Stimulated activated CD8-positive, alpha-beta memory T cell treated with anti-CD3 and anti-CD28 coated beads, Interleukin-4, amount 100 ng/mL, for 4 hours (primary cell): ENCODE measurements at places on chromosomes 7 and 10.

DNA sequence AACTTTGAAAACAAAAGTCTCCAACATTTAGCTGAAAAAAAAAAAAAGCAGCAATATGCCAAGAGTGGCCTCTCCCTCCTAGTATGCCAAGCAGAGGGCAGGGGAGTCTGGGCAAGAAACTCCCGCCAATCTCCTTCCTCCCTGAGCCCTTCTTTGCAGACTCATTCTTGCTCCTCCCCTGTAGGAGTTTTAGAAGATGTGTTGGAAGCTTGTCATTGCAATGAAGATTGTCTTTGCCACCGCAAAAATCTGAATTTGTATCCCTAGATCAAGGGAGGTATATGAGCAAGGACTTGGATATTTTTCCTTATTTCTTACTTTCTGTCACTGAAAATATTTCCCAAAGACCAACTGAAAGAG, 2.6 kb upstream of the TNS3 start:
- DNase-seq = no peak

DNA sequence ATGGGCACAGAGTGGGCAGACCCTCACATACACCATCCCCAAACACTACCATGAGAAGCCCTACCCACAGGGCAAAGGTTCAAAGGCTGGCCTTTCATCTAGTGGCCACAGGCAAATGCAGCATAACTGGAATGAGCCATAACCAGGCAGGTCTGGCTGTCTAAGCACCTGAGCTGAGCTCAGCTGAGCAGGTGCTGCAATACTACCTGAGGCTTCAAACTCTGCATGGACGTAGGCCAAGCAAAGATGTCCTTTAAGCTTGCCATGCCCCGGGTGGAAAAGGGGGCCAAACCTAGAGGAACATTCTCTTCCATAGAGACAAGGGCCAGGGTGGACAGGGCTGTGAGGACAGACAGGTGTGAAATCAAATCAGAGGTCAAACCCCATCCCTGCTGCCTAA, 65.3 kb upstream of the CAMK2B start:
- DNase-seq = no peak

DNA sequence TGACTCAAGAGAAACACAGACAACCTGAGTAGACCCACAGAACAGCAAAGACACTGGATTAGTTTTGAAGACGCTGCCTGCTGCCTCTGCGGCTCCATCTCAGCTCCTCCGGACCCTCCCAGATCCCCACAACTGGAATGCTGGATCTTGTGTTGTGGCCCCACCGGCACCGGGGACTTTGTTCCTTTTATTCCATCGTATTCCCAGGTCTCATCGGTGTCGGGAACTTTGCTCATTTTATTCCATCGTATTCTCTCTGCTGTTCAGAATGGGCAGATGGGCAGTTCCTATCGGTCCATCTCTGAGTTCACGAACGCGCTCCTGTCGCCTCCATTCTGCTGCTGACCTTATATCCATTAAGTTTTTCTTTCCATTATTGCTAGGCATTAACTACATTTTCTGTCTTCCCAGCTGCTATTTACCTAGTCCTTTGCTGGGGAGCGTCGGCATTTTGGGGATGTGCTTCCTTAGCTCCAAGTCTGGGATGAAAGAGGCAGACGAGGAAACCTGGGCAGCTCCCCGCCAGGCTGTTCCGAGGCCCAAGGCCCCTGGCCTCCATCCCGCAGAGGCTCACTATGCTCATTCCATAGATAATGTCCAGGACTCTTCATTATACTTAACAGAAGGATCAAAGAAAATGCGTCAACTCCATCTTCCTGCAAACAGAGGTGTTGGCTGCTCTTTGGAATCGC, 192.4 kb downstream of the MAD1L1 start:
- no peak for DNase-seq

GRCh38 chr7:2668401-2668800, 19.6 kb upstream of the AMZ1 start:
- DNase-seq = no peak

DNA sequence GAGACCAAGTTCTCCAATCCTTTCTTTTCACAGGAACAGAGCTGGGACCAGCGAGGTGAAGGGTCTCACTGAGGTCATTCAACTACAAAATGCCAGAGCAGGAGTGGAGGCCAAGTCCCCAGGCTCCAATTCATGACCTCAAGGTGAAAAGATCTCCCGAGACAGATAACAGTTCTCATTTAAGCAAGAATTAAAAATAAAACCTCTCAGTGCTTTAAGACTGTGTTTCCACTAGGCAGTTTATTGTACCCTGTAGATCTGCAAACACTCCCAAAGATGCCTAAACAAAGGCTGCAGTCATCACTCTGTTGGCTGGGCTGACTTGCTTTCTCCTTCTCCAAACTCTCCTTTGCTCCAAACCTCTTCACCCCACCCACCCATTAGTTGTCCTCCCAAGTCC, 74.8 kb upstream of the CXCL12 start:
- DNase-seq = no peak

- DNase-seq = no peak
Measured at GRCh38 chr10:69878038-69878437, 76.3 kb downstream of the COL13A1 start.

- no peak for DNase-seq
Measured at GRCh38 chr7:1386623-1387220, 72.5 kb downstream of the MICALL2 start.

GRCh38 chr7:14841869-14842268, 60.7 kb downstream of the DGKB start:
- no peak for DNase-seq

DNA sequence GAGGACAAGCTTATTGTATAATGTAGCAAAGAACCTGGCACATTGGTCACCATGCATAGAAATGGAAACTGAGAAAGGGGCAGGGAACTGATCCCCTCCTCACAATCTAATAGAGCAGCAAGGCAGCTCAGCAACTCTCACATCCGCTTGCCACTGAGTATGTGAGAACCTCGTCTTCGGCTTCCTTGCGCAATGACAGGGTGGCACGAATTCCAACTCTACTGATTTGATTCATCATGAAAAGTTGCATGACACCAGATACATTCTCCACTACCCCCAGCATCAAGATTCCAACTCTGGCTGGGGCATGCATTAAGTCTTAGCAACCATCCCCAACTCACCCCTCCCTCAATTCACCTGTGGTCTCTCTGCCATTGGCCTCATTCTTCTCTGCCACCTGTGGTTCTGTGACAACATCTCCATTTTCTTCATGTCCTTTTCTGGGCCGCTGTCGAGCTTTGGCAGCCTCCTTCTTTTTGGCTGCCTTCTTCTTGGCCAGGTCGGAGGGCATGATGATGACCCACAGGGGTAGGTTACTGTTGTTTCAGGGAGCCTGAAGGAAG, 976 bp downstream of the ABCF2 start:
- no peak for DNase-seq

DNA sequence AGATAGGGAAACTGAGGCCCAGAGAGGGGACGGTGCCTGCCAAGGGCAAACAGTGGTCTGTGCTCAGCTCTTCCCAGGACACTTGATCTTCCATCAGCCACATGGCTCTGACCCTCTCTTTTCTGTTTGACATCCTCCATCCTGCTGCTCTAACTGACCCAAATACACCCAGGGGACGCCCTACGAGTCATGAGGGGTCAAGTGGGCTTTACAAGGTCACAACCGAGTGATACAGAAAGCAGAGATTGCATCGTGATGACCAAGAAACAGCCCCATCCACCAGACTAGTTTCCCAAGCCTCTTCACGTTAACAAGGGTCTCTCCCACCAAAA, 131.2 kb upstream of the UNC5B start:
- DNase-seq = no peak

- DNase-seq = no peak
Measured at GRCh38 chr7:39252916-39253315, 275.2 kb downstream of the POU6F2 start.

- no peak for DNase-seq
Measured at GRCh38 chr10:121611393-121612159, 13.3 kb upstream of the FGFR2 start.

- no peak for DNase-seq
Measured at GRCh38 chr10:119500821-119501220, 41.7 kb downstream of the RGS10 start.

DNA sequence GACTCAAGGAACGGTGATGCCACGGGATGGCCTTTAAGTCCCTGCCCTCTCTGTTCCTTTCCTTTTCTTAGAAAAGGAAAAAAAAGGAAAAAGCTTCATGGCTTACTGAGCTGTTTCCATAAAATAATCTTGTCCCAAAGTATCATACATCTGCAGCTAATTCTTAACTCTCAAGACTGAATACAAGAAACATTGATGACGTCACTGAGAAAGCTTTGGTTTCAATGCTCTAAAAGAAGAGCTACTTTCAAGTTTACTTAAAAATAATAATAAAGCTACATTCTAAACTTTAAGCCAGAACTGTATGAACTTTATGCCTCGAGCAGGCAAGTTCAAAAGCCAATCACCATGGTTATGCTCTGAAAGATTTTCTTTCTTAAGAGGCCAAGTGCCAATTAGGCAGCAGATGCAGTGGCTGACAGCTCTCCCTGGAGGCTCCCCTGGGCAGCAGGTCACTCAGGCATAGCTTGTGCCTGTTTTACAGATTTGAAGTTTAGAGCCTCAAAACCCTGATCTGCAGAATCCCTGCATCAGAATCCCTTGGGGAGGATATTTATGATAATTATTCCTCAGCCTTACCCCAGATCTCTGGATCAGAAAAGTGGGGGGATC, 165.0 kb downstream of the CHN2 start:
- DNase-seq = no peak

DNA sequence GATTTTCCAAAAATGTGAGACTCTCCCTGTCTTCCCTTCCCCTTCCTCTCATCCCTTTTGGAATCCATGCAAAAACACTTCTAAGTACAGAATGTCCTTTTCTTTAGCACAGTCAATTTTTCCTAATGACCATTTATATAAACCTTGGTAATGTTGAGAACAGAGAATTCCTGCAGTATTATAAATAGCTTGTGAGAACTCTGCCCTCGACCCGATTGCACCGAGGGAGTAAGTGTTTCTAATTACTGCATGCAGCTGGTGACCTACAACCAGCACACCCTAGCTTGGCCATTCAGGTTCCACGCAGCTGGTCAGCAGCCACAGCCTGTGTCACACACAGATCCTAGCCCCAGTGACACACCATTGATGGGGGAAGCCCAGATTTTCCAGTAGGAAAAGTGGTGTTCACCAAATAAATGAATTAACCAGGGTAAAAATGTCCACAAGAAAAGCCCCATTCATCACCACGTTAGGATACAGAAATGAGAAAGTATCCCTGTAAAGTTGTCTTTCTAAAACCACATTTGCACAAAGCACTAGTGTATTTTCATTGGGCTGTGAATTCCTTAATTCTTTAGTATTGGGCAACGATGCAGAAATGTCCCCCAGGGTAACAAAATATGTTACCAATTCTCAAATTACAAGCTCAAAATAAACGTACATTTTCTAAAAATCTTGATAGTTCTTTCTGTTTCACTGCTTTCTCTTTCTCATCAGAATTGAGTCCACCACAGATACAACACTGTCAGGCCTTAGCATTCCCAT, 499.0 kb upstream of the KLF6 start:
- no peak for DNase-seq

- no peak for DNase-seq
Measured at GRCh38 chr7:150788474-150789269, 11.5 kb downstream of the TMEM176B start.

- no peak for DNase-seq
Measured at GRCh38 chr7:134875867-134876266, 96.4 kb downstream of the CALD1 start.

DNA sequence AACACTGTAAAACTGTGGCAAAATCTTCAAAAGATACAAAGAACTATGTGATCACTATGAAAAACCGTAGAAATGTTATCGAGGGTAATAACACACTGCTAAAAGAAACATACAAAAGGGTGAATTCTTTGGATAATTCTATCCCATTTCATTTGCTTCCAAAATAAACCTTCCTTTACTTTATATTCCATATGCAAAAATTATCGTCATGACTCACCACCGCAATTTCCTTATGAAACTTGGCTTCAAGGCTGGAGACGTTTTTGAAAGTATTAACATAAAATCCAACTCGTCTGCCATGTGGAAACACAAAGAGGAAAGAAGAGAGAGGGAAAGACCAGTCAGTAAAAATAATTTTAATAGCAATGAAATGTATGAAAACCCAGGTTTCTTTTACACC, 165.2 kb downstream of the AMPH start:
- DNase-seq = no peak

- no peak for DNase-seq
Measured at GRCh38 chr7:124874644-124875163, 54.9 kb downstream of the POT1 start.

GRCh38 chr10:110426294-110427181, 71.2 kb upstream of the DUSP5 start:
- DNase-seq = no peak

DNA sequence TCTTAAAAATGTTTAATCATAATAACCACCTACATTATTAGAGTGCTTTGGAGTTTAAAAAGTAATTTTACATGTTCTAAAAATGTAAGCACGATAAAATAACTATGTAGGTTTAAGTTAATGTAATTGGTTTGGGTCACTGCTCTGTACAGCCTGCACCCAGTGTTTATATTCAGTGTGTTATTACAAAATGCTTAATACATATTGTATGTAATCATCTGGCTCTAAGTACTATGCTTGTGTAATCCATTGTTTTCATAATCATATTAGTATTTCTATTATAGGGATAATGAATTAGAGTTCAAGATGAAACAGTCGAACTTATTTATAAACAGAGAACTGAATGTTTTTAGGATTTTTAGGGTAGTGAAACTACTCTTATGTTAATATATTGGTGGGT, 13.1 kb downstream of the RPA3 start:
- no peak for DNase-seq

GRCh38 chr10:44946205-44946604, 13.4 kb upstream of the RASSF4 start:
- DNase-seq = no peak

- DNase-seq = no peak
Measured at GRCh38 chr7:159126311-159127260, 18.1 kb downstream of the VIPR2 start.

DNA sequence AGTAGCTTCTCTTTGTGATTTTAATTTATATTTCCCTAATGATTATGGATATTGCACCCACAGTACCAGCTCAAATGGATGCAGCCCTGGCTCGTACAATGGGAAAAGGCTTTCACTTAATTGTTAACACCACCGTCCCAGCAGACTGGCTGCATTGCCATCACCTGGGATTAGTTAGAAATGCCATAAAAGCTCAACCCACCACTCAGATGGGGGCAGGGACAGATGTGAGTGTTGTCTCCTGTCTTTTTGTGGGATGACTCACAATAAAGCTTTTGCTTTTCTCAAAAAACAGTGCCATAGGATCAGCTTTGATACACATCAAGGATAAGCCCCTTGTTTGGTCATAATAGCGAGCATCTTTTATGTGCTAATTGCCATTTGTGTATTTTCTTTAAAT, 729.1 kb downstream of the TNS3 start:
- no peak for DNase-seq

DNA sequence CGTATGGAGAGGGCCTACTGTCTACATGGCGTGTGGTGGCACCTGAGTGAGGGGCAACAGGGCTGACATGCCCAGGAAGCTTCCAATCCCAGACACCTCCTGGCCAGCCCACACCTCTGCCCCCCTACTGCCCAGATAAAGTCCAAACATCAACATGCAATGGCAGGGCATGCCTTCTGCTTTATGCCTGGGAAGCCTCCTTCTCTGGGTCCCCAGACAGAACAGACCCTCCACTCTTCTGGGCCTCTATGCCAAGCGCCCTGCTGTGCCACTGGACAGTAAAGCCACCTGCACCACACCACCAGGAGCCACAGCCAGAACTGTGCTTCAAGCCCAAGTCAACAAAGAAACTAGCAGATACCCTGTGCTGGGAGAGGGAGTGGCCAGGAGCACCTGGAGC, 12.5 kb downstream of the TMEM72 start:
- DNase-seq = no peak

GRCh38 chr10:84599254-84599653, 270.9 kb downstream of the CCSER2 start:
- no peak for DNase-seq
